ENCODE measurements at places on chromosomes 6 and 20.
A peak's percentile ranks its signal among the peaks of the same experiment; 100 is the strongest.

DNA sequence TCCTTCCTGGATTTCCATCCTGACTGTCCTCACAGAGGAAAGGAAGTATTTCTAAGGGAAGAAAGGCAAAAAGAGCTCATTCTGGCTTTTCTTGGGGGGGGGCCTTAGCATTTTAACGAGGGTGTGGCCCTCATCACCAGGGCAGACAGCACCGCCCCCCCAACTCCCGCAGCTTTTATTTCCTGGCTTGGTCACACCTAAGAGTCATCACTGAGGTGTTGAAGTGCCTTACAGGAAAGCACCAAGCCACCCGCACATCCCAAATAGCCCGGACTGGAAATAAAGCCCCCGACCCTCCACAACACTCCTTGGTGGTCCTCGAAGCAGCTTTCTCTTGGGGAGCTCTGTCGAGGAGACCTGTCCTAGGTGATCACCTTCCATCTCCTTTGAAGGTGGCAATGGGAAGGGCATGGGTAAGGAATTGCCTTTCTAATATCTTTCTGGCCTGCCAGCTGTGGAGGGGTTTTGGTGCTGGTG, 1.3 kb downstream of the PTK7 start:
- no peak for DNase-seq

- peak; percentile 42 for DNase-seq
These were observed 61.2 kb upstream of the TRAF3IP2 start for GRCh38 chr6:111666847-111667246.

GRCh38 chr6:97086781-97087180, 162.3 kb downstream of the KLHL32 start:
- DNase-seq: no peak

GRCh38 chr20:12928755-12929401, 79.9 kb upstream of the SPTLC3 start:
- DNase-seq: peak; percentile 87

DNA sequence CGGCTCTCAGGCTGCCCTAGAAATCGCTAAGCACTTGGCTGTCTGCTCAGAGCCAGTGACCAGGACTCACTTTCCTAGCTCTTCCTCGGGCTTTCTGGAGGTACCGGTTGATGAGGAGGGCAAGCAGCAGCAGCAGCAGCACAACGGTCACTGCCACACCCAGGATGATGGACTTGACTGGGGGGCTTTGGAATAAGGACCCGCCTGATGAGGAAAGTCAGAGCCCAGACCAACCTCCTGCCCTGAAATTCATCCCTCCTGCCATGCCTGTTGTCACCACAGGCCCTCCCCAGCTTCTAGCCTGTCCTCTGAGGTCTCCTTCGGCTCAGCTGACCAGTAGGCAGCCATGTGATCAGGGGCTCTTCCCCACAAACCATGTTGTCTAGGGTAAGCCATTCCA, 16.2 kb downstream of the TREML2 start:
- no peak for DNase-seq

DNA sequence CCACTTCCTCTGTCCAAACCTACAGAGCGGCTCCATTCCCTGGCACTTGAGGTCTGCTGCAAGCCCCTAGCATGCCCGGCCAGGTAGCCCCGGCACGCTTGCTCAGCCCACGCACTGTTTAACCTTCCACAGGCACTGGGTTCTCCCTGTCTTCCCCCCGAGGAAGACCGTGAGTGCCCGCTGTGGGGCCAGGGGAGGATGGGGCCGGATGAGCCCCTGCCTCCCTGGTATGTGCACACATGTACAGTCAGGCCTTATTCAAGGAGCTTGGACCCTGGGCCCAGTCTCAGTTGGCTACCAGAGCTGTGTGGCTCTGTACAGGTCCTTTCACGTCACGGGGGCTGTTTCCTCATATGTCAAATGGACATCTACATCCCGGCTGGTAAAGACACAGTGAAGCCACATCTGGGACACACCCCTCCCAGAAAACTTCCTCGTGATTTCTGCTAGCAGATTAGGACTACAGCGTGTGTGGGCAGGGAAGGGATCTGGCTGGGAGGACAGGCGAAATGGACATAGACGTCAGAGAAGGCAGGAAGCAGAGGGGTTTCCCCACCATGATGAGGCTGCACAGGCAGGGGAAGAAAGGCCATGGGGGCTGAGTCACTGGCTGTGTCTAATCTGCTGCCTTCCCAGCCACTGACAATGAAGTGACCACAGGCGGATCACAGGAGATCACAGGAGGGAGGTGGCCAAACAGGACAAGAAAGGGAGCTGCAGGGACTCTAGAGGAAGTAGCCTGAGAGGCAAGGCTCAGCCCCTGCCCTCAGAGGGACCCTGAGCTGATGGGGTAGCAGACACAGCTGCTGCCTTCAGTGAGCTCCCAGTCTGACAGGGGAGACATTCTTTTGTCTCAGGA, 62.9 kb downstream of the MRPL14 start:
- DNase-seq: peak; percentile 97

DNA sequence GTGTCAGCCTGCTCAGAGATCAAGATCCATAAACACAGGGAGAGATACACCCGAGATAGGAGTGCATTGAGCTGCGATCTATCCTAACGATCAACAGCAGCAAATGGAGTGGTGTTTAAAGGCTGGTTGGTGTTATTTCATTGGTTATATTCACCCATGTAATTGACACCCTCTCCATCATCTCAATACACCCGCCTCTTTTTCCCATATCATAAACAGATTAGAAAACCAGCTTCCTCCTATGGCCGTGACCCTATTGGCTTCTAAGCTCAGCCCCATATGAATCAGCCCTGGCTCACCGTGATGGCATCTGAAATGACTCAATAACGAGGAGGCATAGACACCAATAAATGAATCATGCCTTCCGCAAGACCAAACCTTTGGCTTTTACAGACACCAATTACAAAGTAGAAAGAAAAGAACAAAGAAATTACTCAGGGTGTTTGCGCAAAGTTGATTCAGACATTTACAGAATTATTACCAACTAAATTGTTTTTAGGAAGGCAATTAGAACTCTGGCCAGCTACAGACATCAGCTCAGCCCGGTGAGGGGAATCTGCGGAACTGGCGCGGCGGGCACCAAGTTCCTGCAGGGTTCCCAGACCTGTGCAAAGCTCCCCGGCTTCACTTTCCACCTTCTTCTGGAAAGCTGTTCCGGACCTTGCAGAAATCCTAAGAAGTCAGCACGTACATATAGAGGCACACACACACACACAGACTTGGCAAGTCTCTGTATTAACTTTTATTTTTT, 11.5 kb downstream of the PMEPA1 start:
- DNase-seq: peak; percentile 100

DNA sequence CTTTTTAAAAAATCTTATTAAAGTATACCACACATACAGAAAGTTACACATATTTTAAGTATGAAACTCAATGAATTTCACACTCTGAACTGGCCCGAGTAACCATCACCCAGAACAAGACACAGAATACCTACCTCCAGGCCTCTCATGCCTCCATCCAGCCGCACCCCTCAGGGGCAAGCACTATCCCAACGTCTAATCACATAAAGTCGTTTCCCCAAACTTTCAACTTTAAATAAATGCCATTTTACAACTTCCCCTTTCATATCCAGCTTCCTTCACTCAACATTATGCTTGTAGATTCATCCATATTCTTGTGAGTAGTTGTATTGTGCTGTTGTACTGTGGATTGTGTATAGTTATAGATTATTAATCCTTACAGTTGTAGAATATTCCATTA, 539.1 kb downstream of the CD83 start:
- DNase-seq: no peak

- DNase-seq: peak; percentile 42
These were observed 524.0 kb downstream of the UTRN start for GRCh38 chr6:144809120-144809519.

All from iris pigment epithelial cell (primary cell).